A172 (cell line): ENCODE measurements at places on chromosomes 2 and 18.

GRCh38 chr2:23564615-23564960 lies 179.6 kb downstream of the KLHL29 start:
- DNase-seq, result no peak

- no peak for DNase-seq
These were observed 15.2 kb upstream of the ZFP36L2 start for GRCh38 chr2:43241558-43241957.

GRCh38 chr2:101036562-101036961 lies 34.5 kb downstream of the RPL31 start:
- DNase-seq, result peak; percentile 39

DNA sequence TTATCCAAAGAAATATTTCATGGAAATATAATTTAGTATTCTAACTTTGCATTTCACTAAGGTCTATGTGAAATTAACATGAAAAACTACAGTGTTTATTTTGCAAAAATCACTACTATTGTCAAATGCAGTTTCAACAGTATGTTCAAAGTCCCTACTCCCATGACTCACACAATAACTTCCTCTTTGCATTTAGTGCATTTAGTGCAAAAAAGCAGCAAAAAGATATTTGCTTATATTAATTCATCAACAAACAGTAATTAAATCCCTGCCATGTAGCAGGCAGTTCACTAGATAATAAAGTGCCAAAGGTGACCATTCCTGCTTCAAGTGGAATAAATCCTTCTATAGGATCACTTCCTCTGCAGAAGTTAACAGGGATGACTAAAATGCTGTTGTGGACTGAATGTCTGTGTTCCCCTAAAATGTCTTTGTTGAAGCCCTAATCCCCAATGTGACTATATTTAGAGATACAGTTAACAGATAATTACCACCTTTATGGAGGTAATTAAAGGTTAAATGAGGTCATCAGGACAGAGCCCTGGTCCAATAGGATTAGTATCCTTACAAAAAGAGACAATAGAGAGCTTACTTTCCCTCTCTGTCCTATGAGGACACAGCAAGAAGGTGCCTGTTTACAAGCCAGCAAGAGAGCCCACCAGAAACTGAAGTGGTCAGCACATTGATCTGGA lies 61.7 kb downstream of the STK39 start:
- DNase-seq, result no peak

DNA sequence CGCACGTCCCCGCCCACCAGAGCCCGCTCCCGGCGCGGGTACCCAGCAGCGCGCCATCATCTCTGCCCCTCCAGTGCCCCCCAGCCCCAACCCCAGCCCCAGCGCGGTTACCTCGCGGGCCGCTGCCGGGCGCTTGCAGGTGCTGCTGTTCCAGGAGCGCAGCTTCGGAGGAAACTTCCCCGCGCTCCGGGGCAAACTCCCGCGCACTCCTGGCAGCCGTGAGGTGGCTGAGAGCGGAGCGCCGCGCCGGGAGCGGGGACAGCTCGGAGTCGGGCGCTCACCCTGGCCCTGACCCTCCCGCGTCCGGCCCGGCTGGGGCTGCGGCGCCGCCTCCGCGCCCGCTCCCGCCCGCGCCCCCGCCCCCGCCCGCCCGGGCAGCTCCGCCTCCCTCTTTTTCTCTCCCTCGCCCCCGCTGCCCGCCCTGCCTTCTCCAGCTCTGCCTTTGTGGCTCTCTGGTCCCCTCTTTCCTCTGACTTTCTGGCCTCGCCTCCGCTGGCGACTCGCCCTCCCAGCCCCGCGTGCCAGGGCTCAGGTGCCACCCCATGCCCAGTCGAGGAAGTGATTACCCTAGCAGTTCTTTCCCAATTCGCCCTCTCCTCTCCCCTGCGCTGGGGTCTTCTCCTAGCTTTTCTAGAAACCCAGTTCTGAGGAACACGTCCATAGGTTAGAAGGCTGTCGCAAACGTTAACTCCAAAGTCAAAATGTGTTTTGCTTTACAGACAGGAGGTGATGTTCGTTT lies at the start of gene CHST9:
Gene CHST9 (minus strand): TSS at position 284 of the 739 bp plus-strand sequence. CDS start 42,499 bp downstream, outside the sequence.
- no peak for DNase-seq

DNA sequence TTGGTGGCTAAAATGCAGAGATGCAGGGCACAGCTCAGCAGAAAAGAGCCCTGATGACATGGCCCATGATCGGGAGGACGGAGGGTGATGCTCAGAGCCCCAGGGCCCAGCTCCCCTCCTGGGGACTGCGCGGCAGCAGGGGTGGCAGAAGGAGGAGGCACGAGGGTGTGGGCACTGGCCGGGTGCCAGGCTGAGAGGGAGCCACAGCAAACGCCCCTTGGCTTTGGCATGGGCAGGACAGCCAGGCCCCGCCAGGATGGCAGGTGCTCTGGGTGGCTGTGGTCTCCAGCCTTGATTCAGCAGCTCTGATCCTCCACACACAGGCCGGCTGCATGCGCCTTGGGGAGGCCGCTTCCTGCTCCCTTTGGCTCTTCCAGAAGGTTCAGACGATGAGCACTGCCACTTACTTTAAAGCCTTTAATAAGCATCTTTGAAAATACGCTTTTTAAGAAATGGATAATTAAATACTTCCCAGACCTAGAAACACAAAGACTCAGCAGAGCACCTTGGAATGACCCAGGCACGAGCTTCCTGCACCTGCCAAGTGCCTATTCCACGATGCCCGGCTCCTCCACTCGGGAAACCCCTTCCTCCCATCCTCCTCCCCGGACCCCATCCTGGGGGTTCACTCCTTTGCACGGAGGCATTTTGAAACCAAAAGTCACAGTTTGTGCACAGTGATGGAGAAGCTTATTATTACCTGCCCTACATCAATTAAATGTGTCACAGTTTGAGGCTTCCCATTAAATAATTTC lies 78.5 kb upstream of the SNTG2 start:
- DNase-seq, result no peak

GRCh38 chr2:157169889-157170288 lies 87.6 kb upstream of the GALNT5 start:
- DNase-seq, result no peak

DNA sequence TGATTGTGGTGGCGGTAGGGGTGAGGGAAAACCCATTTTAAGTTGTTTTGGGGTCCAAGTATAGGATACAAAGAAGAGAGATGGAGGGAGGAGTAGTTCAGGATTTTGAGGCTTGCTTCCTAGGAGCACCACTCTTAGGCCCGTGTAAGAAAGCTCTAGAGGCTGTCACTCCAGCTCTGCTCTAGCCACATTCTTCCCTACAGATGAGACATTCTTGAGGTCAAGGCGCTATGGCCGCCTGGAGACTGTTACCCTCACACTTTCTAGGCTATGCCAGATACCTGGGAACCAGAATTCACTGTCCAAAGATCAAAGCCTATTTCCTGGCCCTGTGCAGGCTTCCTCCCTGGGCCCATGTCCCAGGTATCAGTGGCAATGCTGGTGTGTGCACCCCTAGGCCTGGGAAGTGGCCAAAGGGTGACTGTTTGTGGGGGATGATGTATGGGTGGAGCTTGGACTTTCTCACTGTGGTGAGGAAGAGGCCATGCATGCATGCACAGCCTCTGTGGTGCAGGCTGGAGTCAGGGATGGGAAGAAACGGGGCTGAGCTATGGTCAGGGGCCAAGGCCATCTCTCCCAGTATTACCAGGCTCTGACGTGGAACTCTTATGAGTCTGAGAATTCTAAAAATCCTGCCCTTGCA lies 7.0 kb upstream of the TTL start:
- DNase-seq, result no peak

- no peak for DNase-seq
These were observed 450.7 kb upstream of the SLC14A2 start for GRCh38 chr18:45164551-45164950.

DNA sequence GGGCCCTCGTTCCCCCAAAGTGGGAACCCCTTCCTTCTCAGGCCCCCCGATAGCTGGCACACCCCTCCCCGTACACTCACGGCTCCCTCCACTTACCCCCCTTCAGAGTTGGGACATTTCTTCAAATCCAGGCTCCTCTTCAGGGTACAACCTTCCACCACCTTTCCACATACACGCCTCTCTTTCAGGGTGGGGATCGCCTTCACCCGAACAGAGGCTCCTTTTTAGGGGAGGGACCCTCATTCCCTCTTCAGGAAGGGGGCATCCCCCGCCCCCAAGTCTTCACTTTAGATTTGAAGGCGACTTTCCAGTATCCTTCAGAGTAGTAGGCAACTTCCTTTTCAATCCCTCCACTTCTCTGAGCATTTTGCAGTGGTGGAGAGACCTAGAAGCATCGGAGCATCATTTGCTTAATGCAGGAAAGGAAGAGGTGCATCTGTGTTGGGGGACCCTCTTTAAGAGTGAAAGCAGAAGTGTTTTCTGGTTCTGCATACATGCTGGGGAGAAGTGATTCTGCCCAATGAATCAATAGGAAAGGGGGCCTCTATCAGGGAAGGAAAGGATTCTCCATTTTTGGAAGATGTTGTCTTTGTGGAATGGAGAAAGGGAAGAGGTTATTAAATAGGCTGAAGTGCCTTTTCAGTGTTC lies 845 bp downstream of the EML4 start:
- peak; percentile 19 for DNase-seq

GRCh38 chr18:44701227-44701626 lies 20.5 kb downstream of the SETBP1 start:
- DNase-seq, result no peak

DNA sequence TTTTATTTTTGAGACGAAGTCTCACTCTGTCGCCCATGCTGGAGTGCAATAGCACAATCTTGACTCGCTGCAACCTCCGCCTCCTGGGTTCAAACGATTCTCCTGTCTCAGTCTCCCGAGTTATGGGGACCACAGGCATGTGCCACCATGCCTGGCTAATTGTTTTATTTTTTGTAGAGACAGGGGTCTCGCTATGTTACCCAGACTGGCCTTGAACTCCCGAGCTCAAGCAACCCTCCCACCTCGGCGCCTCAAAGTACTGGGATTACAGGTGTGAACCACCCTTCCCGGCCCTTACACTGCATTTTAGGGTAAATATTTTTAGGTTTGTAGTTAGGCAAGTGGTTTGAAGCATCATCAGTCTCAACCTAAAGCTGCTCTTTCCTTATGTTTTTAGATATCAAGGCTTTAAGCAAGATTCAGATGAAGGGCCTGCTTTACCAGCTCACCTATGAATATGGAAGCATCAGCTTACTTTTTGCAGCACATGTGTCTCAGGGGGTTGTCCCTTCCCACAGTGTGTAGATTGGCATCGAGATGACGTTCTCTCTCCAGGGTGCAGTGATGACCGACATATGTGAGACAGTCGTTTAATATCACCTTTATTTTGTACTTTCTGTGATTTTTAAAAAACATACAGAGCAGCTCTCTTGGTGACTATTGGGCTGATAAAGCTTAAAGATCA lies 47.2 kb downstream of the ATIC start:
- no peak for DNase-seq

DNA sequence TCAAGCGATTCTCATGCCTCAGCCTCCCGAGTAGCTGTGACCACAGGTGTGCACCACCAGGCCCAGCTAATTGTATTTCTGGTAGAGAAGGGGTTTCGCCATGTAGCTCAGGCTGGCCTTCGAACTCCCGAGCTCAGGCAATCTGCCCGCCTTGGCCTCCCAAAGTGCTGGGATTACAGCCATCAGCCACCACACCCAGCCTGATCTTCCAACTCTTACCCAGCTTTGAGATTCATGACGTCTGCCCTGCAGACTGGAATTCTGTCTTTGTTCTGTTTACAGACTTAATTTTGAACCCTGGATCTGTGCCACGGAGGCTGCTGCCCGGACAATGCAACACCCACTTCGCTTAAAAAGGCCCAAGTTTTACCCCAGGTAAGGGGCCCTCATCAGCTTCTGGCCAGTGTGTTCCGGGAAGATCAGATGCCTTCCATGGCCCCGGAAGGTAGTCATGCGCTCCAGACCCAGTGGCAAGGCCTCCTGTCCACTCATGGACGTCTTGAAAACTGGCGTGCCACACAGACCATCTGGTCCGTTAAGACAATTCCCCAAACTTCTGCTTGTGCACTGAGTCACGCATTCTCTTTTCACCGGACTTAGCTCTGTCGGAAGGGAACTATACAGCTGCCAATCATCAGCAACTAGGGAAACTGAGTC lies 5.5 kb downstream of the PXDN start:
- no peak for DNase-seq

- DNase-seq, result no peak
These were observed 154.6 kb downstream of the TFCP2L1 start for GRCh38 chr2:121130301-121130850.

DNA sequence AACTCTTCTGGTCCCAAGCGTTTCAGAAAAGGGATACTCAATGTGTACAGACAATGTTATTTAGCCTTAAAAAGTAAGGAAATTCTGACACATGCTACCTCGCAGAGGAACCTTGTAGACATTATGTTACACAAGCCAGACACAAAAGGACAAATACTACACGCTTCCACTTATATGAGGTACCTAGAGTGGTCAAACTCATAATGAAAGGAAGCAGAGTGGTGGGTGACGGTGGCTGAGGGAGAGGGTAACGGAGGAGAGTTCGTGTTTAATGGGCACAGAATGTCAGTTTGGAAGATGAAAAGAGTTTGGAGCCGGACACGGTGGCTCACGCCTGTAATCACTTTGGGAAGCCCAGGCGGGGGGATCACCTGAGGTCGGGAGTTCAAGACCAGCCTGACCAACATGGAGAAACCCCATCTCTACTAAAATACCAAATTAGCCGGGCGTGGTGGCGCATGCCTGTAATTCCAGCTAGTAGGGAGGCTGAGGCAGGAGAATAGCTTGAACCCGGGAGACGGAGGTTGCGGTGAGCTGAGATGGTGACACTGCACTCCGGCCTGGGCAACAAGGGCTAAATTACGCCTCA lies 1.4 kb downstream of the MCM6 start:
- no peak for DNase-seq

DNA sequence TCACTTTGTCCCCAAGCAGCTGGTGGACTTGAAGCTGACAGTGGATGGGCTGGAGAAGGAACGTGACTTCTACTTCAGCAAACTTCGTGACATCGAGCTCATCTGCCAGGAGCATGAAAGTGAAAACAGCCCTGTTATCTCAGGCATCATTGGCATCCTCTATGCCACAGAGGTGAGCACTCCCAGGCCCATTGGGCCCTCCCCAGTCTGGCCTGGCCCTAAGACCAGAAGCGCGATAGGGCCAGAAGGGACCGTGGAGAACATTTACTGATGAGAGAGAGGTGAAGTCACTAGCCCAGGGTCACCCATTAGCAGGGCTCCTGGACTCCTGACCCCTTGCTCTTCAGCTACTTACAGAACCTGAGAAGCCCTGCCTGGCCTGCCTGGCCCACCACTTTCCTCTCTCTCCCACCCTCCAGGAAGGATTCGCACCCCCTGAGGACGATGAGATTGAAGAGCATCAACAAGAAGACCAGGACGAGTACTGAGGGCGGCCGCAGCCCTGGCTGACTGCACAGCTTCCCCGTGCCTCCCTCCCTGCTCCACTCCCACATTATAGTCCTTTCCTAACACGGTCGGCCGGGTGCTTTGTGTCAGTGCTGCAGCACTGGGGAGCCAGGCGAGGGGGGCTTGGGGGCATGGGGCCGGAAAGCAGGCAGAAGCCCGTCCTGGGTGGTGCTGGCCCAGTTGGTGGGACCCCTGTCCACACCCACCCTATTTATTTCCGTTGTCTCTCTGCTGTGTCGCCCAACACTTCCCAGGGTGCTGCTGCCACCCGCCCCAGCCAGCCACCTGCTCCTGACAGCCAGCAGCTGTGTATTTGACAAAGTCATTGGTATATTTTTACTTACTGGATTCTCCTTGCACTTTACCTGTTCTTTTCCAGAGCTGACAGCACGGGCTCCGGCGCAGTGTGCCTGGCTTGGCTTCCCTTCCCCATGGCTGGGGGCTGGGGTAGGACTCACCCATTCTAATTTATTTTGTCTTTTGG lies 6.6 kb upstream of the TMEM214 start:
- DNase-seq, result no peak

- DNase-seq, result no peak
These were observed 127.8 kb downstream of the TRIB2 start for GRCh38 chr2:12844511-12844910.
